ENCODE measurements at places on chromosomes 16 and 17.

DNA sequence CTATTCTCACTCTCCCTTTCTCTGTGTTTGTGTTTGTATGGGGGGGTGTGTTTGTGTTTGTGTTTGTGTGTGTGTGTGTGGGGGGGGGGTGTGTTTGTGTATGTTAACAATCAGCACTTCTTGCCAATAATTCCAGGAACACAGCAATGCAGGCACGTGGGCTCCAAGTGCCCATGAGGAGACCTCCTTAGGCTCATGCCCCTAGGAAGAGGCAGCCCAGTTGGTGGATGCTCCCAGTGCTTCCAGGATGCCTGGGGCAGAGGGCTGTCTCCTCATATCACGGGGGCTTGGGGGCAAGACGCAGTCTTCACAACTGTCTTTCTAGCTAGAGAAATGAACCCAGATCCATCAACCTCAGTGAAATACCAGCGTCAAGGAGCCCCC, 9.9 kb downstream of the ABR start:
- DNase-seq, result no peak

DNA sequence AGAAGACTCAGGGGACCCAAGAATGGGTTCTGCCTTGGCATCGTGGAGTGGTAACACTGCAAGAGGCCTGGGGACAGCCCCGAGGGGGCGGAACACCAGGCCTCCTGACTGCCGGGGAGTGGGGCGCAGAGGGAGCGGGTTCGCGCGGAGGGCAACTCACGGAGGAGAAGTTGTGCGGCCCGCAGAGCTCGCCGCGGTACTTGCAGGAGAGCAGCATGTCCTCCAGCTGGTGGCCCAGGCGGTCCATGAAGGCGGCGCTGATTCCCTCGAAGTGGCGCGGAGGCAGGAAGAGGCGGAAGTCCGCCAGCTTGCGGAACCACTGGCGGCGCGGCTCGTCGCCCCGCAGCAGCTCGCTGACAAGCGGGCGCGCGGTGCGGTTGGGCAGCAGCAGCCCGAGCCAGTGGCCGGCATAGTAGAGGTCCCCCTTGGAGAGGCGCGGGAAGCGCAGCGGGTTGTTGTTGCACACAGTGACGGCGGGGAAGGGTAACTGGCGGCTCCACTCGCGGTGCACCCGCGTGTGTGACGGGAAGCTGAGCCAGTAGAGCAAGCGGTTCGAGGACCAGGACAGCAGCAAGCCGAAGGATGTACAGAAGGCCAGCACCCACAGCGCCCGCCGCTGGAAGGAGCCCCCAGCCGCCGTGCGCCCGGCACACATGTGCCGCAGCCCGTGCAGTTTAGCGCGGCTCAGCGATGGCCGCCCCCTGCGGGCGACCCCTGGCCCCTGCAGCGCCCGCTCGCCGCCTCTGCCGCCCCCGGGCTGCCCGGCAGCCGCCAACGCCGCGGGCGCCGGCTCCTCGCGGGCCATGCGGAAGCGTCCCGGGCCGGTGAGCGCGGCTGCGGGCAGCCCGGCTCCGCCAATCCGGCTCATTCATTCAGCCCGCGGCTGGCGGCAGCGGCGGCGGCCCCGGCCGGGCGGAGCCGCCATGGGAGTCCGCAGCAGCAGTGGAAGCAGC, 1.6 kb downstream of the ASIC2 start:
- DNase-seq, result no peak

GRCh38 chr16:84838383-84838948, 18.7 kb downstream of the CRISPLD2 start:
- no peak for DNase-seq

DNA sequence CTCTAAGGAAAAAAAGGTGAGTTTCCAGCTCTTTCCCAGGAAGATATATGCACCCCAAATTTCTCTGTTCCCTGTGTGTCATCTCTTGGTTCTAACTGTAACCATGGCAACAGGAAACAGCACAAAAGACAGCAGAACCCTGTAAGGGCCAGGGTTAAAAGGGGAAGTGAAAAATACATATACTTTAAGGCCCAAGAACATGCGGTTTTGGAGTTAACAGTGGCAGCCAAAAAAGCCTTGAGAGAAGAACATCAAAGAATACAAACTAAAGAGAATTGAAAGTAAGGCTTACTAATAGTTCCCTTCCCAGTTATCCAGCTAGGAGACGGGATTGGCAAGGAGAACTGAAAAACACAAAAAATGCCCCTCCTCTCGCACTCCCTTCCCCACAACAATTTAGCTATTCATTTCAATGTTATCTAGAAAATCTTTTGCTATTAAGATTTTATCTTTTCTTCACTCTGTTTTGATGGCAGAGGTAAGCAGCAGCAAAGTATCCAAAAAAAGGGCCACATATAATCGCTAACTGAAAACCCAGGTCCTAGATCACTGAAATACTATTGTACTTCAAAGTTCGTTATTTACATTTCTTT, 1.5 kb downstream of the SPOP start:
- peak; percentile 77 for DNase-seq

GRCh38 chr17:60138769-60139437, 10.9 kb upstream of the CA4 start:
- DNase-seq, result no peak

DNA sequence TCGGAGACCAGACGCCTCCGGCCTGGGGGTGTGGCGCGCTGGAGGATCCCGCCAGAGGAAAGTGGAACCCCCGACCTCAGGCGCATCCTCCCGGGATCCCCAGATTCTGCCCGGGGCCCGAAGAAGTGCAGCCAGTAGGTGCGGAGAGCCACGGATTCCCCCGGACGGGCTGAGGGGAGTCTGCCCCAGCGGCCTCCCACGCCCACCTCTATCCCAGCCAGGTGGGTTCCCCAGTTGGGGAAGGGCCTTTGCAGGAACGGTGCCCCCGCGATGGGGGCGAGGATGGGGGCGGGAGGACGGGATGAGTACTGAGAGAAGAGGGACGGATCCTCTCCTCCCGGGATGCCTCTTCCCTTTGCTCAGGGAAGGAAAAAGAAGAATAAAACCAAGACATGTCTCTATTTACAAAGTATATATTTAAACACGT, 5.1 kb downstream of the CBX8 start:
- DNase-seq, result no peak

GRCh38 chr16:19833581-19833980, 51.1 kb downstream of the GPRC5B start:
- no peak for DNase-seq

DNA sequence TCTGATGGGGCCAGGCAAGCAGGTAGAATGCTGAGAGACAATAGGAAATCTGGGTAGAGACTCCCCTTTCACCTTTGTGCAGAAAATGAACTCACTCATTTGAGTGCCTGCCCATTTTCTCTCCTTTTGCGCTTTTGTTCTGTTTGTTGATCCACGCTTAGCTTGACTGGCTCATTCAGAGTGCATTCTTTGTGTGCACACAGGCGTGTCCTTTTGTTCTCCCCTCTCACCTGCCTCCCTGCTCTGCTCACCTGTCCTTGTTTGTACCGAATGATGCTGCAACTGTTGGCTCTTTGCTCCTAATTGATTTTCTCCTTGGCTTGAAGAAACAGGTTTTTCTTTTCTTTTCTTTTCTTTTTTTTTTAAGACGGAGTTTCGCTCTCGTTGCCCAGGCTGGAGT, 15.8 kb downstream of the PGS1 start:
- no peak for DNase-seq

DNA sequence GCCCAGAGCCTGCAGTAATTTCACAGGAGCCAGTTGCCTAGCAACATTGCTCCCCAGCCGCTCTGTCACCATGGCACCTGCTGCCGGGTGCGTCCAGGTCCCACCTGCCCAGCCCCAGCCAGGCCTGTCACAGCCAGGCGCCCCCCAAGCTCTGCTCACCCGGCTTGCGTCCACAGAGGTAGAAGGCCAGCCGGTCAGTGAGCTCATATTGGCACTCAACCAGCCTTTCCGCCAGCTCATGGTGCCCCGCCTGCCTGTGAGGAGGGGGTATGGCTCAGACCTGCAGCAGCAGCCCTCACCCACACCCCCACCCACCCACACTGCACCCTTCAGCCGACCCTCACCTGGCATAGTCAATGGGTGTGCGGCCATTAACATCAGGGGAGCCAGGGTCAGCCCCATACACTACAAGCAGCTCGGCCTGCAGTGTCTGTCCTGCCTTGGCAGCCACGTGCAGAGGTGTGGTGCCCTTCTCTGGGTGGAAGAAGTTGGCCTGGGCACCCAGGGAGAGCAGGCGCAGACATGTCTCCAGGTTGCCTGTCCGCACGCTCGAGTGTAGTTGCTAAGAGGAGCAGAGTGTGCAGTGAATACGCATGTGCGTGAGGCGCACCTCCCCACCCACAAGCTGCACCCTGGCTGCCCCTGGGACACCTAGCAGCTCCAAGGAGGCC, 7.7 kb downstream of the GIT1 start:
- no peak for DNase-seq

DNA sequence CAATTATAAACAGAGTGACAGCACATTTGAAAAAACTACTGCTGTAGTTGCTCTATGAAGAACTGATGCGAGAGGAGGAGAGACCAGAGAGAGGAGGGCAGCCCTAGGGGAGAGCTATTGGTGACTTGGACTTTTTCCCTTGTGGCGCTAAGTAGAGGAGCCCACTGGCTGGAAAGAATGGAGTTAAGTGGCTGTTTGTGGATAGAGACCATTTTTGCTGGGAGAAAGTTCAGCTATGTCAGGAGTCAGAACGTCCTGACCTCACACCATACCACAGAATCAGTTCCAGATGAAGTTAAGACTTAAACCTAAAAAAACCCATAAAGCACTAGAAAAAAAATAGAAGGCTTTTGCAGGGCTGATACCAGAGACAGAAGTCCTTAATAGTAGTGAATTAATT, 2.0 kb downstream of the POLR2A start:
- no peak for DNase-seq

GRCh38 chr16:85234310-85235204, 122.3 kb upstream of the CIBAR2 start:
- no peak for DNase-seq

DNA sequence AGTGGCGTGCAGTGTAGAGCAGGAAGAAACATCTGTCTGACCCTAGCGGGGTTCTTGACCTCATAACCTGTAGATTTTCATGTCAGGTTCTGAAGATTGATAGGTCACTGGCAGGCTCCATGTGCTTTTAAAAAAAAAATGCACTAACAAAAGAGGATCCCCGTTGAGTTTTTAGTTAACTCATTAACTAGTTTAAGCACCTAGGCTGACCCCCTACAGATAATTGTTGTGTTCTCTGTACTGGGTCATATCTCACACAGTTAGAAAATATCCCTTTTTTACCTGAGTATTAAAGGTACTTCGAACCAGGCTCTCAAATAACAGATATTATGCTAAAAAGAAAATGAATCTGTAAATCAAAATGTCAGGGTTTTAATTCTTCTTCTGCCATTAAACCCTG, 676.6 kb downstream of the CDH11 start:
- no peak for DNase-seq

DNA sequence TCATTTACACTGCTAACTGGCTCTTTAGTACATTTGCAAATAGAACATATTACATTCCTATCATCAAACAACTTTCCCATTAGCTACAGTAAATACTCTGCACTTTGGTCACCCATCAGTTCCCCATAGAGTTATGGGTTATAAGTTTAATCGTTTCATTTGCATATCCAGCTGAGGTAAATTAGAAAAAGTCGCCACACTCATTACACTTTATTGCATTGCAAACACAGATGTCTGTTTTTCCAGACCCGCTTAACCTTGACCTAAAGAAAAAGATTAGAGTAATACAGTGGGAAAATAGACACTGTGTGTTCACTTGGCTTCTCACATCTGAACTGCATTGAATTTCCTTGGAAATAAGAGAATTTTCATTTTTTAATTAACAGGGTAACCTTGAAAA, 213.1 kb upstream of the PSMD7 start:
- DNase-seq, result no peak

- DNase-seq, result no peak
Measured at GRCh38 chr16:84555418-84556196, 51.1 kb upstream of the MEAK7 start.

GRCh38 chr17:34755371-34755770, 176.0 kb downstream of the TMEM132E start:
- no peak for DNase-seq

DNA sequence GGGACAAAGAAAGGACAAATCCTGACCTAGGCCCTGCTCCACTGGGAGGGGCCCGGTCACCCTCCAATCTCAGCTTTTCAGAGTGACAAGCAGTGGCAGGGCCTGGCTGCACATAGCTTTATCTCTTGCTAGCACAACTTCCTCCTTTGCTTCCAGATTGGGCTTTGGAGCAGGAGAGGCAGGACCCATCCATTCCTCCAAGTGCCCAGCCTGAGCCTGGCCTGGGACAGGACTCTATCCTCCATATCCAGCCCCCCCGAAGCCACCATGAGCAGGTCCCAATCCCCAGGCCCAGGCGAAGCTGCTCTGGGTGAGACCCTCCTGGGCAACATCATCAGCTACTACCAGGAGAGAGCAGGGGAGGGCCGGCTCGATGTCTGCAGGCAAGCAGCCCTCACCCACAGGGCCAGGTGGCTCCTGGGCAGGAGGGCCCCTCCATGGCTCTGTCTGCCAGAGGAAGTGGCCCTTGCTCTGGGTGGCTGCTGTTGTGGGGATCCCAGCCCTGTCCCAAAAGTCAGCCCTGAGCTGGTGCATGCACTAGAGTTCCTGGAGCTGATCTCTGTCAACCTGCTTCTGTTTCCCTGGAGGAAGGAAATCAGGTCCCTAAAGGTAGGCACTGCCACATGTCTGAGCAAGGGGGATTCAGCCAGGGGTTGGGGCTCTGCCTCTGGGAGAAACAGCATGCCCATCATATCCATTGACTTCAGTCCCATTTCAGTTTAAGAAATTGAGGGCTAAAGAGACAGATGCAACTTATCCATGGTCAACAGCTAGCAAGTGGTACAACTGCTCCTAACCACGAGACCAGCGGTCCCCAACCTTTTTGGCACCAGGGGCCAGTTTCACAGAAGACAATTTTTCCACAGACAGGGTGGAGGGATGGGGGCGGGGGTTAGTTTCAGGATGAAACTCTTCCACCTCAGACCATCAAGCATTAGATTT, 58.9 kb downstream of the TK2 start:
- no peak for DNase-seq

GRCh38 chr17:82231312-82231561, 2.4 kb downstream of the SLC16A3 start:
- no peak for DNase-seq
